Chondrocyte (in vitro differentiated cells): ENCODE measurements at places on chromosomes 1 and 21.

- DNase-seq = no peak
Observed at GRCh38 chr1:65486613-65487012, 66.1 kb downstream of the LEPR start.

GRCh38 chr1:204051258-204051657 is 21.7 kb upstream of the SOX13 start:
- no peak for DNase-seq

GRCh38 chr1:208542309-208542708 is 298.1 kb upstream of the PLXNA2 start:
- no peak for DNase-seq

DNA sequence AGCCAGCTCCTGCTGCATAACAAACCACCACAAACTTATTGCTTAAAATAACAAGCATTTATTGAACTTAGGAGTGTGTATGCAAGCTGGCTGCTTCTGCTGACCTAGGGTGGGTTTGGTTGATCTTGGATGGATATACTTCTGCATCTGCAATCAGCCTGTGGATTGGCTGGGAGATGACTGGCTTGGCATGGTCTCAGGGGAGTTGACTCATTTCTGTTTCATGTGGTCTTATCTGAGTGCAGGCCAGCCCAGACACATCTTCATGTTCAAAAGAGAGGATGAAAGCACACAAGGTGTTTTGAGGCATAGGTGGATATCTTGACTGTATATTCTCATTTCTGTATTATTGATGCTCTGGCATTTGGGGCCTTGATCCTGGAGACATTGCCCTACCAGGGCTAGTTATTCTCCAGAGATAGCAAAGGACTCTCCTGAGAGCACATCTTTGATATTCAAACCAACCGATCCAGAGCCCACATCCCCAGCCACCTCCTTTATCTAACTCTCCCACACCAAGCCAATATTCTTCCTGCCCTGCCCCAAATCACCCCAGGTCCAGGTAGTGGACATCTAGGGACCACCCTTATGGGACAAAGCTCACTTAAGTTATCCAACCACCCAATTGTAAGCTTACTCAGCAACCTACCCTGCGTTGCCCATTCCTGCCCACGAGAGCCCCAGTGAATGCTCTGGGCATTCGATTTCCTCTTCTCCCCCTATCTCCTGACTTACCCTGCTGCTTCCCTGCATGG is 350.8 kb downstream of the PTPRU start:
- DNase-seq = no peak

- DNase-seq = no peak
Observed at GRCh38 chr1:91569411-91570119, 68.9 kb downstream of the CDC7 start.

GRCh38 chr1:184395937-184396480 is 9.2 kb downstream of the C1orf21 start:
- no peak for DNase-seq

GRCh38 chr1:35005711-35006110 is 20.6 kb upstream of the TMEM35B start:
- DNase-seq = no peak

DNA sequence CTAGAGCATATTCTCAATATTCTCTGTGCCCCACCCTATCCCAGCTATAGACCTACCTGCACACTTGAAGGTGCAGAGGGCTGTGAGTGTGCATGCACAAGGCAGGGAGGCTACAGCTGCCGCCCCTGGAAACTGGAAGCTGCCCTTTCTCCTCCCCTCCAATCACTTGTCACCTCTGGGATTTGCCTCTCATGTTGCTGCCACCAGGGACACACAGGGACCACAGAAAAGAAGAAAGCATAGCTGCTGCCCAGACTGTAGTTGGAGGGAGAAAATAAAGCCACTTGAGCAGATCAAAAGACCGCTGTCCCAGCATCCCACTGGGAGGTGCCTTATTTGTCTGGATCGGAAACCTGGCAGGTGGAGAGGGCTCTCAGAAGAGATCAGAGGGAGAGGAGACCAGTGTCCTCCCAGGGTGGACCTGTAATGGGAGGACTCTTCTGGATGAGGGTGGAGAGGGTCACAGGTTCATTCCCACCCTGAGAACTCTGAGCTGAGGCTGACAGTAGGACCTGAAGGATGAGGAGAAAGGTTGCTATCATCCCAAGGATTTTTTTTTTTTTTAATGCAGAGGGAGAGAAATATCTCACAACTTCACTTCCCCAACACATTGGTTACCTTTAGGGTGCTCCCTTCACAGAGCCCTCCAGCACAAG is 7.6 kb upstream of the INPP5B start:
- DNase-seq = peak; percentile 21

DNA sequence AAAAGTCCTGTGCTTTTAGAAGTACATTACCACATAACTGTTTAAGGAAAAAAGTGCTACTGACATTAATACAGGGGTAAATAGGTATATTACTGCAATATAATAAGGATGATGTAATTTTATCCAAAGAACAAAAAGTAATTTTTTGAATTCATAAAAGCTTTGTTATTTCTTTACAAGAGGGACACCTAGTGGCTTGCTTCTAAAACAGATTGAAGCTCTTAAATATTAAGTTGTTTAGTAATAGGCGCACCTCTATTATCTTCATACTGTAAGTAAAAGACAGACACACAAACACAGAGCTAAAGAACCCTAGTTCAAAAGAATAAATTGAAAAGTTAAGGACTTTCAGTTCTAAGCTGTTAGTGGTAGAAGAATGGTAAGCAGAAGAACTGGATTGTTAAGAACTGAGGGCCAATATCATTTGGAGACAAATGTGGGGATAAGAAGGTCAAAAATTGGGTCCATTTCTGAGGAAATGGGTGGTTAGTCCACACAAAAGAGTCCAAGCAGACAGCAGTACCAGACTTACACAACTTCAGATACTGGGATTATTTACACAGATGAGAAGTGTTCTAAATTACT is 15.4 kb downstream of the ZNHIT6 start:
- no peak for DNase-seq

DNA sequence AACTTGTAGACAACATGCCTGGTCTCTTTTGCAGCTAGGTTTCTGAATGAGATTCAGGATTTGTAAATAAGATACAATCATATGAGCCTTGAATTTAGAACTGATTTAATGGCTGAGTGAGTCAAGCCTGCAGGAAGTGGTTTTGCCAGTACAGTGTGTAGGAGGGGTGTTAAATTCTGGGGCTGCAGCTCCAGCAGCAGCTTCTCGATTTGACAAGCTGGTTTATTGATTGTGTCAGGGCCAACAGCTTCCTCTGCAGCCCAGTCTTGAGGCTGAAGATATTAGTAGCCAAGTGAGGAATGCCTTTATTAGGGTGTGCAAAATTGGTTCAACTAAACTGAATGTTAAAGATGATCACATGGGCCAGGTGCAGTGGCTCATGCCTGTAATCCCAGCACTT is 11.5 kb upstream of the PLA2G5 start:
- DNase-seq = no peak

GRCh38 chr1:62283986-62284385 is 35.2 kb downstream of the KANK4 start:
- no peak for DNase-seq

DNA sequence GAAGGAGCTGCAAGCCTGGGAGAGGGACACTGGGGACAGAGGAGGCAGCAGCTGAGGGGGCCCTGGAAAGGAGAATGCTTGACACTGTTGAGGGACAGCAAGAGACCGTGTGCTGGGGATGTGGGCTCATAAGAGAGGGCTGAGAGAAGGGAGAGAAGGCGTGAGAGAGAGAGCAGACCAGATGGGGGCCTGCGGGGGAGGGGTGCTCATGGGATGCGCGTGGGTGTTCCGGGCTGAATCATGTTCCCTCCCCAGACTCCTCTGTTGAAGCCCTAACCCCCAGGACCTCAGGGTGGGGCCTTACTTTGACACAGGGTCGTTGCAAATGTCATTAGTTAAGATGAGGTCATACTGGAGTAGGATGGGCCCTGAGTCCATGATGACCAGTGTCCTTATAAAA is 40.8 kb downstream of the NTPCR start:
- DNase-seq = no peak

DNA sequence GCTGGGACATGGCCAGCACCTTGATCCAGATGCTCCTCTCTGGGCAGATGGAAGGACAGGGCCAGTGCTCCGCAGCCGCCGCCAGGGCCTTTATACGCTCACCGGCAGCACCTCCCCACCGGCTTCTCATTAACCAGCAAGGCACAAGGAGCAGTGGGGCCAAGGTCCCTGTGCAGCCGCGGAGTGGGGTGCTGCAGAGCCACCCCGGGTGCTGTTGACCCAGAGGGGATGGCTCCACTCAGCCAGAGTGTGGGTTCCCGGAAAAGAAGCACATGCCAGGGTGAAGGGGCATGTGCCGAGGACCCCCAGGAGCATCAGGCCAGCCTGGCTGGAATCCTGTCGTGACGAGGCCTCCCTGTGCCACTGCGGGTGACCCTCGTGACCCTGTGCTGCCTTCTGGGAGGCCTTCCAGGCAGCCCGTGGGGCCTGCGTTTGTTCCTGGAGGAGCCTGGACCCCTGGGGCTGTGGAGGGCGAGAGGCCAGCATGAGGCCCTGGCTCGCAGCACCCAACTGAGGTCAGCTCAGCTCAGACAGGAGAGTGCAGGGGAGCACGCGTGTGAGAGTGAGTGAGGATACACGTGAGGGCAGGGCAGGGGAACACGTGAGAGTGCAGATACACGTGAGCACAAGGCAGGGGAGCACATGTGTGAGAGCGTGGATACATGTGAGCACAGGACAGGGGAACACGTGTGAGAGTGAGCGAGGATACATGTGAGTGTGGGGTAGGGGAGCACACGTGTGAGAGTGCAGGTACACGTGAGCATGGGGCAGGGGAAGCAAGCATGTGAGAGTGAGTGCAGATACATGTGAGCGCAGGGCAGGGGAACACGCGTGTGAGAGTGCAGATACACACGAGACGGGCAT is at the start of gene FTCD:
Gene FTCD, minus strand, starts transcription at position 66 of the 864 bp plus-strand sequence. Its CDS starts 56 bp downstream, at position 10.
- peak; percentile 87 for DNase-seq

GRCh38 chr1:46725736-46726108 is 6.8 kb upstream of the EFCAB14 start:
- no peak for DNase-seq

GRCh38 chr1:42966688-42967612 is 8.3 kb upstream of the SLC2A1 start:
- DNase-seq = no peak

DNA sequence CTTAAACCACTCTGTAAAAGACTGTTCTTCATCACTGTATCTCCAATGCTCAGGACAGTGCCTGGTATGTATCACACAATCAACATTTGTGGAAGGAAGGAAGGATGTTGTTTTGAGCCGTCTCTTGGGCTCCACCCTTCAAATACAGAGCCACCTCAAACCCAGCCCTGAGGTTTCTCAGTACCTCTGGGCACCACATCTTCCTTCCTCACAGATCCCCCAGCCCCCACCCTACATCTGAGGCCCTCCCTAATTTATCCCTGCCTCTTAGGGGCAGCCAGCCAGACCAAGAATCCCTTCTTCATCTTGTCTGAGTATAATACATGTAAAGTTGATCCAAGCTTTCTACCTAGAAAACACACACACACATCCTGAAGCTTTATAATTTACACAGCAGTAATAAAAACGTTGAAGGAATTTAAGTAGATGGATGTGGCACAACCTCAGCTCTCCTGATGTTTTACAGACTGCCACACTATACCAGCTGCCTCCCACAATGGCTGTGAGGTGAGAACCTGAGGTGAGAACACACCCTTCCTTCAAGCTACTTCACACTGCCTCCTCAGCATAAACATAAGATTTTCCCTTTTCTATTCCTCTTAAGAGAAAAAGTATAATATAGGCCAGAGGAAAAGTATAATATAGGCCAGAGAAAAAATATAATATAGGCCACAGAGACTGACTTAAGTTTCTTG is 48.5 kb downstream of the CDC7 start:
- no peak for DNase-seq

DNA sequence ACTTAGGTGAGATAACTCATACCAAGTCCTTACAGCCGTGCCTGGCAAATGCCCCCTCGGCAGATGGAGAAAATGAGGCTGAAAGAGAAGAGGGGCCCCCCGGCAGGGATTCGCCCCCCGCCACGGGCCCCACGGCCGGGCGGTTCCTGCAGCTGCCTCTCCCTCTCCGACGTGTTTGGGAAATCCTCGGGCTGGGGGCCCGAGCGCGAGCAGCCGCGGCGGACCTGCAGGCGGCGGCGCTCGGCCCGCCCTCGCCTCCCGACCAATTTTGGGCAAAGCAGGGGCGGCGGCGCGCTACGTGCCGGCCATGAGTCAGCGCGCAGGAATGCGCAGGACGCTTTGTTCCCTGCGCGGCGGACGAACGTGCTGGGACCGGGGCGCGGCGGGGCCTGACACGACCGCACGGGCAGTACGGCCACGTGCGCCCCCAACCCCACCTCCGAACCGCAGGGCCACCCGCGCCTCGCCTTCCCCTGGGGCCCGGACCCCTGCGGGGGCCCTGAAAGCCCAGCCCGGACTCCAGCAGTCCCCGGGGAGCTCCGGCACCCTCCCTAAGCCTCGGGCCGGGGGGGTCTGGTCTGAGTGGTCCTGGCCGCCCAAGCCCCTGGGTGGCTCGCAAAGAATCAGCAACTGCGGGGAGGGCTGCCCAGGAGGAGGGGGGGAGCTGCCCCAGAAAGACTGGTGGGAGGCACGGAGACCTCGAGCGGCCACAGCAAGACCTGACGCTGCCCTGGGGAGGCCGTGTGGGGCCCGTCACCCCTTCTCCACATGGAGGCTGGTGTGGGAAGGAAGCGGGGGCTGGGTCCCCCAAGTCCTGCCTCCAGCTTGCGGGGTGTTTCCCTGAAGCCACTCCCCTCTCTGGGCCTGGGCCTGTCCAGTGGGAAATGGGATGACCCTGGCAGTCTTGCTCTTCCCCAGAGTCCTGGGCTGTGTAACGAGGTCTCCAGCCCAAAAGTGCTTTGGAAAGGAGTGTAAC is 11.9 kb upstream of the EDN2 start:
- no peak for DNase-seq

GRCh38 chr1:98870959-98871903 is 133.4 kb downstream of the PLPPR5 start:
- no peak for DNase-seq

DNA sequence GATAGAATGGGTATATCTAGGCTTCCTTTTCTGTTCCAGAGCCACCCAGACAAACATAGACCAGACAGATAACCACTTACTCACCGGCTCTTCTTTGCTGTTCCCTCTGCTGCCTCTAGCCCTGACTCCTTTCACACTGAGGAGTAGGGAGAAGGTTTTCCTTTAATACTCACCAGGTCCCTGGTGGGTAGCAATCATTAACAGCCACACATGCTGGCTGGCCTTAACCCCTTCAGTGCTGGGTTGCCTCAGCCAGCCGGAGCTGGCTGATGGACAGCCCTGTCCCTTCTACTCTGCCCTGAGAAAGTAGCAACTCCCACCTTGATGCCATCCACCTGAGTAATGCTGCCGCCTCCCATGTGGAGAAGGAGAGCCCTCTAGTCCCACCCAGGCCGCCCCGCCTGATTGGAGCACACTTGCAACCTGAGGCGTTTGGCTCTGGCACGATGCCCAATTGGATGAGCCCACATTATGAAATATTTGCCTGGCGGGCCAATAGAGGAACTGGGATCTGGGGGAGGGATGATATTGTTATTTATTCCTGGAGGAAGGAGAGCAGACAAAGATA is 71.6 kb downstream of the PLEKHA6 start:
- DNase-seq = no peak

GRCh38 chr1:245166471-245166885 is 11.7 kb downstream of the KIF26B start:
- no peak for DNase-seq
